ENCODE measurements at places on chromosomes 6 and 20.

DNA sequence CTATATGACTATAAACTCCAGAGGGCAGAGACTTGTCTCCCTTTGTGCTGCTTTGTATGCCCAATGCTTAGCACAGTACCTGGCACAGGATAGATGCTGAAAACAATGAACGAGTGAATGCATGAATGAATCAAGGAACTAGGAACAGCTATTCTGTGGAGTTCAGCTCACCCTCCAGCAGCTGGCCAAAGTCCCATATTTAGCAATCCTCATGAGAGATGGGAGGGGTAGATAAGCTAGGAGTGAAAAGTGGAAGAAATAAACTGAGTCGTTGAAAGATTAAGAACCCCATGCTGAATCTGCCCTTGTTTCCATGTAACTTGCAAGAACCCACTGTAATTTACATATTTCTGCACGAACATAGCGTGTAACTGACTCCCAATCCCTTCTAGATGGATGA lies 106.5 kb downstream of the MAFB start:
- DNase-seq = no peak

- DNase-seq = no peak
These were observed 117.2 kb upstream of the ESR1 start for GRCh38 chr6:151690303-151690702.

DNA sequence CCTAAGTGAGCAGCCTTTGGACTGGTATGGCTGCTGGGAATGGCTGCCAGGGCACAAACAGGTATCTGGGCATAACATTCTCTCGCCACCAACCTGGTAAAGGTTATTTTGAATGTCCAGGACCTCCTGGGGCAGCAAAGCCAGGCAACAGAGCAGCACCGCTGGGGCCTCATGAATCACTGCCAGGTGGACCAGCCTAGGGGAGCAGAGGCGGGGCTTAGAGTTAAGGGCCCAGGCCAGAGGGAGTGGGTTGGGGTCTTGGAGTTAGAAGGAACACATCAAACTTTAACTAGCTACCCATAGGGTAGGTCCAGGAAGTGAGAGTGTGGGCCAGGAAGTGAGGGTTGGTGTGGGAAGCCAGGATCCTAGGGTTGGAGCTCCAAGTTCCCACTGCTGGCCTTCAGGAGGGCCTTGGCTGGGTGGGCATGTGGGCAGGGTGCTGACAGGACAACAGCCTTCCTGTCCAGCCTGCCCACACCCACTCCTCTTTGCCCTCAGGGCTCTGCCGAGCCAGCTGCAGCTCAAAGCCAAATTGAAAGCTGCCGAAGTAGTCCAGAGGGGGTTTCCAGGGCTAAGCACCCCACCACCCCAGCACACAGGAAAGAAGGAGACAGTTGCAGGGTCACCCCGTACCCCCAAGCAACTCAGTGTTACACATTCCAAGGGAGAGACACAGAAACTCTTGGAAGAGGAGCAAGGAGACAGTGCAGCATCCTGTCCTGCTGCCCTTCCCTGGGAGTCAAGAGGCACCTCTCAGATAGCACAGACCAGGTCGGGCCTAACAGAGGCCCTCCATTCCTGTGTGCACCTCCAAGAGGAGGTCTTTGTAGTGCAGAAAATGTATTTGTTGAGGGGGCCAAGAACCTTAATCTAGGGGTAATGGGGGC lies 2.6 kb downstream of the NFKBIE start:
- no peak for DNase-seq

DNA sequence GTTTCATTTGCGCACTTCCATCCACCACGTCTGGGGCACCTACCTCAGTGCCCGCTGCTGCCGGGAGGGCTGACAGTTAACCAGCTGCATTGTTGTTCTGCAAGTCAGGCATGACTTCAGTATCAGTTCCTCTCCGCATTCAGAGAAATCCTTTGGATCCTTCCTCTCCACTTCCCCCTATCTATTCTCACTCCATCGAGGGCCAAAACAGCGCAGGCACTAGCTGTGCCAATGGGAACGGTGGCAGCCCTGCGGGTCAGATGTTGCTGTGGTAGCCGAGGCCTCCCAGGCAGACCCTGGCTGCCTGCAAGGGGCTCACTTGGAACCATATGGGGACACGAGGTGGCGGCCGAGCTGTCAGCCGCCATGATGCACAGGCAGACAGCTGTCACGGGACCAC lies 64.2 kb upstream of the INSM1 start:
- no peak for DNase-seq

DNA sequence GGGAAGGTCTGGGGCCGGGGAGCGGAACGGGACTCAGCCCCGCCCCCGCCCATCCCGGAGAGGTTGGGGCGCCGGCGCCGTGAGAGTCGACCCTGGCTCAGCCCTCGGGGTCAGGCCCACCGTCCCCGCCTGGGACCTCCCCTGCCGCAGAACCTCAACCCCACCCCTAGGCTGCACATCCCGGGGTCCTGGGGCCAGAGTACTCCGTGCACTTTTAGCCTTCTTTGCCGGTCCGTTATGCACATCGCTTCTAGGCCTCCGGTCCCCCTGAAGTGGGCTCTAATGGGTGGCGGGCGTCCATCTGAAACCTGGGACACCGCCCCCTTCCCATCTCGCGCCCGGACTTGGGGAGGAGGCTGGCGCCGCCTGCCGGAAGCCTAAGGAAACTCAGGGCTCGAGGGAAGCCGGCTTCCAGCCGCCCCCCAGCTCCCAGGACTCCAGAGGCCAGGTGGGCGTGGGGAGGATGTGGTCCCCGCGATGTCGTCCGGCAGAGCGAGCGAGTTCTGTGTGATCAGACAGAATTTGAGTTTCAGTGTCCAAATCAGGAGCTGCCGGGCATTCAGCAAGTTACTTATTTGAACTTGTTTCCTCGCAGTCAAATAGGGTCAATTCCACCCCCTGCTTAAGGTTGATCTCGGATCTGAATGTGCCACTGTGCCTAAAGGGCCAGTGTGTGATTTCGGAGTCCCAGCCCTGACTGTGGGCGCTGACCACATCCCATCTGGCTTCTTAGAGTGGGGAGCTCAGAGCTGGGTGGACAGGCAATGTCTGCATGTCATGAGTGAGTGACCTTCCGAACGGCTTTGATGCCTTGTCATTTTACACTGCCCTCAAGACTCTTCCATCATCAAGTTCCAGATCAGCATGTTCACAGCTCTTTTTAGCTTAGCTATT lies 47.6 kb downstream of the CPXM1 start:
- DNase-seq = no peak

DNA sequence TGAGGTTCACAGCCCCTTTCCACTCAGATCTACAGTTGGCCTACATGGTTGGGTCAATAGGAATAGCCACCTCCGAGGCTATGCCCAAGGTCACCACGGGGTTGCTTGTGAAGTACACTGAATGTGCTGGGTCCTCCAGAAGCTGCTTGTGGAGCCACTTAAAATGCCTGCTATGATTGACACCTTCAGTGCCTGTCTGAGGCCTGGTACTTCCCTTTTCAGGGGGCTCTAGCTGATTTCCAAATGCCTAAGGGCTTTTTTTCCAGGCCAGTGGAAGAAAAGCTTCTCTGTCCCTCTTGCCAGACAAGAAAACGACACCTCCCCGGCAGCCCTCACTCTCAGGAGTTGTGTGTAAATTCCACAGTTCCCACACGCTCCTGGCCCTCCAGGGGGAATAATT lies 6.3 kb upstream of the NXT1 start:
- no peak for DNase-seq

GRCh38 chr20:39133201-39133600 lies 171.1 kb downstream of the DHX35 start:
- no peak for DNase-seq

GRCh38 chr20:10519361-10520046 lies 84.4 kb downstream of the SLX4IP start:
- DNase-seq = no peak

DNA sequence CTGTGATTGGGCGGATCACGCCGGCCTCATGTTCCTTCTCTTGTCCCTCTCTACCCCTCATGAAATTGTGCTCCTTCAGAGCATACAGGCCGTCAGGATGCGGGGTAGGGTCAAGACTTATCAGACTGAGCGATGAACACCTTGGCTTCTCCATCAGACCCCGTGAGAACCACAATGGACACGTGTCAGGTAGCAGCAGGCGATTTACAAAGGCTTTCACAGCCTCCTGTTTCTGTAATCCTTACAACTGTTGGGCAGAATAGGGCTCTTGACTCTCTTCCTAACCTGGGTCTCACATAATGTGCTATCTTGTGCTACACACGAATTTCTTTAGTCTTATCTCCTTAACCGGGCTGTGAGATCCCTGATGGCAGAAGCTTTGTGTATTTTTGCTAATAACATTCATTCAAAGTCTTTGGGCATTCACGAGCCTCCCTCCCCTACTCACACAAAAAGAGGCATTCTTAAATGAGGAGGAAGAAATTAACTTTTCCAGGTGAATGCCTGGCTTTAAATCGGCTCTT lies 122.9 kb upstream of the SLC22A23 start:
- no peak for DNase-seq

DNA sequence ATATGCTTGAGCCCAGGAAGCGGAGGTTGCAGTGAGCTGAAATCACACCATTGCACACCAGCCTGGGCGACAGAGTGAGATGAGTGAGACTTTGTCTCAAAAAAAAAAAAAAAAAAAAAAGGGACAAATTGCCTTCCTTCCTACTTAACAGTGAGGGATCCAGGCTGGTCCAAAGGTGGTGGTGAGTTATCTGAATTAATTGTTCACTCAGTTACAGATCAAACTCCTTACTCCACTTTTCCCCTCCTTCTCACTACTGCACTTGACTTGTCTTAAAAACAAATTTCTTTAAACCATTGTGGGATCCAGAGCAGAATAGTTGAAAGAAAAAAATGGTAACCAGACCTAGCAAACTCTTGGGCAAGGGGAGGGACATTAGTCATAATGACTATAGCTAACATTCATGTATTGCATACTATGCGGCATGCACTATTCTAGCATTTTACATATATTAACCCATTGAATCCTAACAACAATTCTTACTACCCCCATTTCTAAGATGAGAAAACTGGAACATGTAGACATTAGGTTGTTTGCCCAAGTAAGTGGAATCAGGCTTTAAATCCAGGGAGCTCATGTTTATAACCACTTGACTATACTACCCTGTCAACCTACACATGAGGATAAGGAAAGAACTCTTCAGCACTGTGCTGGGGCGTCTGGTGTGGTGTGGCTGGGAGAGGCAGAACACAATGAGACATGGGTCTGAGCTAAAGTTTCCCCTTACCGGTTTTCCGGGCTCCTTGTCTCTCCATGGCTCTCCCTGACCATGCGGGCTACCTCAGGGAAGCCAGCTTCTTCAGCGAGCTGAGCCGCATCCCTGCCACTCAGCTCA lies 1.5 kb downstream of the GPANK1 start:
- no peak for DNase-seq

DNA sequence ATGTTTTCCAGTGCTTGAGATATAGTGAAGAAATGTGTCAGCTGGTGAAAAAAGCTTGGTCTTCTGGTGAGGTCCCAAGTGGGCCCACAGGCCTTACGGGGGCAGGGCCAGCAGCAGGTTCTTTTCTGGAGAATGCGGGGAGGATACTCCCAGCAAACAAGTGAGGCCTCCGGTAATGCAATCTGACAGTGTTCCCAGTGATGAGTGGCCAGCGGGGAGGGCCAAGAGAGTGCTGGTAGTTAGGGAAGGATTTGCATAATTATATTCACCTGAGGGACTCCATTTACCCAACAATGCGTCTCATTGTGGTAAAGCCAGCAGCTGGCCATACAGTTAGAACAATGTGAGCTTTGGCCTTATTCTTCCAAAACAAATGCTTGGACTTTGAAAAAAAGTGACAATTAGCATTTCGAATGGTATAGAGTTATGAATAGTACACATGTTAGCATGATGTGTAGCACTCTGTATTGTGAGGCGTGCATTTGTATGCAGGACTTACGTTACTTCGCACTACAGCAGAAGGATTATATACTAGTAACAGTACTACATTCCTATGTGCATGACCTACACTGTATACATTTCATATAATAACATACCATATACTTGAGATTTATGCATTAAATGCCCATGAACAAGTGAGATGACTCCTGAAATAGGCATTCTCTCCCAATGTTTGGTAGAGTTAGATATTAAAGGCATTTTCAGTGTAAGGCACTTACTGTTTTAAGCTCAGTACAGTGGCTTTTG lies 69.8 kb downstream of the MYB start:
- DNase-seq = no peak

DNA sequence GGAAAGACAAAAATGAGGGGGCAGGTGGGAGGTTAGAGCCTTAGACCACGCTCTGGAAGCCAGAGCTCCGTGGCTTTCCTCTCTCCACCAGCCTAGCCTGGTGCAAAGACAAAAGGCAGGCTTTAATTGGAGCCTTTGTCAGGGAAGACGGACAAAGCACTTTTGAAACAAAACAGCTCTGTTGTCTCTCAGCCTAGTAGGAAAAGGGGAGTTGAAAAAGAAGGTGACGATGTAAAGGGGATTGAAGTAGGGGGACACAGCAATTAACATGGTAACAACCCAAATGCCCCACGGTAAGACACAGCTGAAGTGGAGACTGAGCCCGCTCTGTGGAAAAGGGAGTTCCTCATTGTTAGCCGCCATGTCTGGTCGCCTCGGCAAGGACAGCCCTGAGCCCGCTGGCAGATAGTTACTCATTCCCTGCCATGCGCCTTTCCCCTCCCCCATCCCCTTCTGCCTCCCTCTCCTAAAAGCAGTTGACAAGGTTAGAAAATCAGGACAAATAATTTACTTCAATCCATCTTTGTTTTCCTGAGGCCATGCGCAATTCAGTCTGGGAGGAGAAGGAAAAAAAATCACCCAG lies 93.0 kb downstream of the TCP11 start:
- DNase-seq = no peak

DNA sequence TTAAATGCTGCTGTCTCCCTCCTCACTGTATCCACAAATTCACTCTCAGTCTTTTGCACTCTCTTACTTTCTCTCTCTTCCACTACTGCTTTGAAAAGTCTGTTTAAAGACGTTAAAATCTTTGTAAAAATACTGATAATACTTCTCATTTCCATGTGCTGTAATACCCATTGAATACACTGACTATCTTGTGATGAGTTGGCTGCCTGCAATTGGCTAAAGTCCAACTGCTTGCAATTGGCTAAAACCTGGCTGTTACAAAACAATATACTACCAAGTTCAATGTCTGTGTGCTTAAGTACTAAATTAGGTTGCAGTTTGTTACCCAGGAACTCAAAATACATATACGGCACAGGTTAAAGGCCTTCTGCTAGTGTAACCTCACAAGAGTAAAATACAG lies 264.8 kb downstream of the THBS2 start:
- DNase-seq = no peak

- no peak for DNase-seq
These were observed 13.5 kb downstream of the DYNLT1 start for GRCh38 chr6:158630938-158631616.

DNA sequence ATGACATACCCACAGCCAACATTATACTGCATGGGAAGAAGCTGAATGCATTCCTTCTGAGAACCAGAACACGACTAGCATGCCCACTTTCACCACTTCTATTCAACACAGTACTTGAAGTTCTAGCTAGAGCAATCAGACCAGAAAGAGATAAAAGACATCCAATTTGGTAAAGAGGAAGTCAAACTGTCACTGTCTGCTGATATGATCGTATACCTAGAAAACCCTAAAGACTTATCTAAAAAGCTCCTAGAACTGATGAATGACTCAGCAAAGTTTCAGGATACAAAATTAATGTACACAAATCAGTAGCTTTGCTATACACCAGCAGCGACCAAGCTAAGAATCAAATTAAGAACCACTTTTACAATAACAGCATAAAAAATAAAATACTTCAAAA lies 60.5 kb downstream of the EYS start:
- DNase-seq = no peak

- DNase-seq = no peak
These were observed 6.4 kb downstream of the OSBPL2 start for GRCh38 chr20:62244644-62245108.

- no peak for DNase-seq
These were observed 56.5 kb downstream of the MOXD1 start for GRCh38 chr6:132344811-132345210.

- DNase-seq = no peak
These were observed 7.0 kb downstream of the UQCC1 start for GRCh38 chr20:35404614-35405259.

All from activated gamma-delta T cell treated with anti-CD3 and anti-CD28 coated beads, Interleukin-2, amount 50 U/mL, for 16 hours (primary cell).